ENCODE measurements at places on chromosomes 4 and X. TPM values are rescaled to one million over a fixed set of nuclear protein-coding genes. Genes with fewer than 3 reads are reported as not detected.

DNA sequence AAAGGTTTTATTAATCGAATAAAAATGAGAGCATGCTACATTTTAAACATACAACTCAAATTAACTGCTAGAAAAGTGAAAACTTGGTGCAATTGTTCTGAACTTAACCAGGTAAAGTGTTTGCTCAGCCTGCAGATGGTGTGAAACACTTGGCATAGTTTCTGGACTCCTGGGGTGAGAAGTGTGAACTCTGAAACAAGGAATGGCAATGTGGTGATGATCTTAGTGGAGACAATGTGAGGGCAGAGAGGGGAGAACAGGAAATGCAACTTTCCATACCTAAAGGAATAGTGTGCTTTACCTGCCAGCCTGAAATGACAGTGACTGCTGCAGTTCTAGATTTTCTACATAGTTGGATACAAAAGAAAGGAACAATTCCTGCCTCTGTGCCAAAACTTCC, 57.4 kb downstream of the CCSER1 start:
- H3K4me1 ChIP-seq: no peaks in the 10 kb centered on the region
- H3K27me3 ChIP-seq: no peaks in the 10 kb centered on the region
- no peak for DNase-seq
- H3K27ac ChIP-seq: no peak overlapping the region

The PIN4 gene
- total RNA-seq: 4.7 TPM

DNA sequence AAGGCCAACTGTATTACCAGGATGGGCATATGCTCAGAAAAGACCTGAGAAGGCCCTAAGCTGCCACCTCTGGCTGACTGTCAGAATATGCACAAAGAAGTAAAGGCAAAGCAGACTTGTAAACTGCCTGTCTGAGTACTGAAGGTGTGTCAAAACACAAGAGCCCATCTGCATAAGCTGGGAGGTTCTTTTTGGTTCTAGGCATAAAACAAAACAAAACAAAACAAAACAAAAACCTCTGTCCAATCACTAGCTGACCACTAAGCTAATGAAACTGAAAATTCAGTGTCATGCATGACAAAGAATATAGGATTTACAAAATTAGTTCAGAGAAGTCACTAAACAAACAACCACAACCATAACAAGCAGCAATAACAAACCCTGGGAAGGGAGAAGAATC, 20.6 kb downstream of the SH3D19 start:
- no peaks in the 10 kb centered on the region for H3K27me3 ChIP-seq
- no peak for DNase-seq
- H3K36me3 ChIP-seq: peaks cover 11% of the 10 kb centered on the region
- H3K27ac ChIP-seq: no peak overlapping the region

DNA sequence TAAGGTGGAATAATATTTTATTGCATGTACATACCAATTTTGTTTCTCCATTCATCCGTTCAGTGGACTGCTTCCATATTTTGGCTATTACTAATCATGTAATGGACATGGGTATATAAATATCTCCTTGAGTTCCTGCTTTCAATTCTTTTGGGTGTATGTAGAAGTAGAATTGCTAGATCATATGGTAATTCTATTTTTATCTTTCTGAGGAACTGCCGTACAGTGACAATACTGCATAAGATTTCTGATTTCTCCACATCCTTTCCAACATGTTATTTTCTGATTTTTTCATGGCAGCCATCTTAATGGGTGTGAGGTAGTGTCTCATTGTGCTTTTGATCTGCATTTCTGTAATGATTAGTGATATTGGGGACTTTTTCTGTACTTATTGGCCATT, 19.2 kb downstream of the ALPK1 start:
- H3K36me3 ChIP-seq: no peaks in the 10 kb centered on the region
- no peaks in the 10 kb centered on the region for H3K27me3 ChIP-seq
- H3K4me3 ChIP-seq: no peak overlapping the region
- no peak overlapping the region for H3K27ac ChIP-seq
- no peak for DNase-seq
- H3K4me1 ChIP-seq: no peaks in the 10 kb centered on the region

DNA sequence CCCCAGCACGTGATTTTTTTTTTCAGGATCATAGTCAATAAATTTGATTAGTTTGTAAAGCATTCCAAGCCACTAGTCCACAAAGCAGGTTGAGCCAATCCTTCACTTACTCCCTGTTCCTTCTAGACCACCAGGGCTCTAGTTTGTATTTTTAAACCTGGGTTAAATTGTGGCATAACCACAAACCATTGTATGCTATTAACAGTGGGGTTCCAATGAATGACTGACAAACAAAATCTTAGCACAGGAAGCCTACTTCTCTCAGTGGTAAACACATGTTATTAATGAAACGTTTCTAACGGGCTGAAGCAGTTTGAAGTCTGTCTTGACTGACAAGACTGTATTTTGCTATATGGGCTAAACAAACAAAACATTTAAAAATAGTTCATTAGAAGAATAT, 48.6 kb upstream of the GYPA start:
- H3K27ac ChIP-seq: no peak overlapping the region
- H3K4me1 ChIP-seq: no peaks in the 10 kb centered on the region
- no peaks in the 10 kb centered on the region for H3K36me3 ChIP-seq

The ZDHHC15 gene
- 0.27 TPM for total RNA-seq

DNA sequence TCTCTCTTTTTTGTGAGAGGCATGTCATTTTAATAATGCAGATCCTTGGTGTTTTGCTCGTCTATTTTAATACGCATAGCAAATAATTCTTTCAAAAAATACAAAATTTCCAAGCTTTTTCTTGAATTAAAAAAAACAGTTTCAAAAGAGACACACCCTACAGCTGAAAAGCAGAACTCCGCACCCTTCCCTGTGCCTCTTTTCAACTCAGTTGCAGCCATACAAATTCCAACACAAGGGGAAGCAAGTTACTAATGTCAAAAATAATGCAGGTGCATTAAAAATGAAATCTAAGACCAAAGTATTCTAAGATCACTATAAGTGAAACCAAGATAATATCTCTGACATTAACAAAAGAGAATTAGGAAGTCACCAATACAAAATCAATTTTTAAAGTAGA, 66.6 kb downstream of the NR3C2 start:
- no peak for DNase-seq
- no peak overlapping the region for H3K27ac ChIP-seq
- H3K4me3 ChIP-seq: peak overlapping the region; percentile 41
- H3K4me1 ChIP-seq: no peaks in the 10 kb centered on the region

The RAB9B gene
- 0.23 TPM for total RNA-seq

The NUP62CL gene
- total RNA-seq: 1.7 TPM

GRCh38 chr4:94346541-94346940, 3.9 kb upstream of the HPGDS start:
- no peaks in the 10 kb centered on the region for H3K4me1 ChIP-seq
- no peaks in the 10 kb centered on the region for H3K27me3 ChIP-seq
- no peak overlapping the region for H3K27ac ChIP-seq
- DNase-seq: no peak

GRCh38 chrX:107675823-107676555, 47.7 kb downstream of the PRPS1 start:
- H3K4me3 ChIP-seq: peak overlapping the region; percentile 70
- H3K27me3 ChIP-seq: no peaks in the 10 kb centered on the region
- DNase-seq: no peak

The CSAG3 gene
- total RNA-seq: not detected

DNA sequence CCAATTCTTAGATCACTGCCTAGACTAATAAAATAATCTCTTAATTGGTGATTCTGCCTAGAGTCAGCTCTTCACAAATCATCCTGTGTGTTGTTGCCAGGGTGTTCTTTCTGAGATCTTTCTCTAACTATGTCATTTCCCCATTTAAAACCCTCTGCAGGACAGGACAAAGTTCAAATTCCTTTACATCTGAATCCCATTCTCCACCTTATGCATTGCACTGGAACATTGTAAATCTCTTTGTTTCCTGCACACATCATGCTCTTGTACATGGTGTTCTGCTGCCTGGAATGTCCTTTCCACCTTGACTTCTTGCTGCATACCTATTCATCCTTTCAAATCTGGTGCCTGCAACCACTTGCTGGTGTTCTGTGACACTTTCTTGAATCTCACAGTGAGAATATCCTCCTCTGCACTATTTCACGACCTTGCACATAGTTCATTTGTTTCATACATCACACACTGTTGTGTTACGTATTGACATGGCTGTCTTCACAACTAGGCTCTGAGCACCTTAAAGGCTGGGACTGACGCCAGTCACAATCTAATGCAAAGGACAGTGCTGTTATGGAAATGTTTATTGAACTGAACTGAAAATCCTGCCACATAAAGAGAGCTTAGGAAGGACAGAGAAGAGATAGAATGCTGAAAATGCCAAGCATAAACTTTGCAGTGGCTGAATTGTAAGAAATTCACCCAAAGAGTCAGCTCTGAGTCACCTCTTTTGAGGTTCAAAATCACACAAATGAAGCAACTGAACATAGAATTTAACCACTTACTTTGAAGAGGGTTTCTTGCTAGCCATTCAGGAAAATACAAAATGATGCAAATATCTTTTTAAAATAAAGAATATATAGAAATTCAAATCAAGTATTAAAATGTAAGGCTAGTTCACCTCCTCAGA, 26.4 kb upstream of the SMIM14 start:
- H3K4me3 ChIP-seq: no peak overlapping the region
- DNase-seq: no peak
- no peaks in the 10 kb centered on the region for H3K4me1 ChIP-seq

The RAI2 gene
- total RNA-seq: 0.70 TPM

GRCh38 chr4:85778632-85779131, 303.7 kb downstream of the ARHGAP24 start:
- no peak for DNase-seq
- H3K4me1 ChIP-seq: peaks cover 33% of the 10 kb centered on the region
- no peaks in the 10 kb centered on the region for H3K36me3 ChIP-seq
- H3K27me3 ChIP-seq: no peaks in the 10 kb centered on the region

GRCh38 chr4:141646969-141647368, 10.6 kb downstream of the IL15 start:
- H3K27me3 ChIP-seq: no peaks in the 10 kb centered on the region
- H3K36me3 ChIP-seq: no peaks in the 10 kb centered on the region
- peak overlapping the region; percentile 26 for H3K27ac ChIP-seq
- H3K4me1 ChIP-seq: peaks cover 13% of the 10 kb centered on the region

- H3K4me1 ChIP-seq: peaks cover 13% of the 10 kb centered on the region
- no peaks in the 10 kb centered on the region for H3K36me3 ChIP-seq
- H3K27ac ChIP-seq: no peak overlapping the region
- H3K4me3 ChIP-seq: no peak overlapping the region
- H3K27me3 ChIP-seq: no peaks in the 10 kb centered on the region
Measured at GRCh38 chr4:1524761-1525160, 118.5 kb upstream of the NKX1-1 start.

The OSTC gene
- total RNA-seq: 84.8 TPM

DNA sequence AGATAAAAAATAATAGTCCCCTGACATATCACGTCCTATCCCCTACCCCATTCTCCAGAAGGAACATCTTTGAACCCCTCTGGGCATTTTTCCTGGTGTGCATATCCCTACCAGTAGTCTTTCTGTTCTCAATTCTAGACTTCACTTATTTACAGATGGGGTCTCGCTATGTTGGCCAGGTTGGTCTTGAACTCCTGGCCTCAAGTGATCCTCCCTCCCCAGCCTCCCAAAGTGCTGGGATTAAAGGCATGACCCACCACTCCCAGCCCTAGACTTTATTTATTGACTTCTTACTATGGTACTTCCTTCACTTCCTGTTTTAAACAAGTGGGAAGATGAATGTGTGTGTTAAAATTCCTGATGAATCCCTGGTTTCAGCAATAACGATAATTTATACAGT, 612 bp upstream of the RRAGB start:
- H3K27me3 ChIP-seq: no peaks in the 10 kb centered on the region
- no peak for DNase-seq
- peak overlapping the region; percentile 60 for H3K4me3 ChIP-seq
- H3K4me1 ChIP-seq: peaks cover 17% of the 10 kb centered on the region
- H3K36me3 ChIP-seq: peaks cover 2% of the 10 kb centered on the region
- H3K27ac ChIP-seq: peak overlapping the region; percentile 91

The IL13RA2 gene
- total RNA-seq: 0.44 TPM

- DNase-seq: no peak
- H3K4me1 ChIP-seq: peaks cover 3% of the 10 kb centered on the region
- H3K36me3 ChIP-seq: no peaks in the 10 kb centered on the region
- no peak overlapping the region for H3K4me3 ChIP-seq
Measured at GRCh38 chr4:52997132-52997416, 135.0 kb downstream of the RASL11B start.

DNA sequence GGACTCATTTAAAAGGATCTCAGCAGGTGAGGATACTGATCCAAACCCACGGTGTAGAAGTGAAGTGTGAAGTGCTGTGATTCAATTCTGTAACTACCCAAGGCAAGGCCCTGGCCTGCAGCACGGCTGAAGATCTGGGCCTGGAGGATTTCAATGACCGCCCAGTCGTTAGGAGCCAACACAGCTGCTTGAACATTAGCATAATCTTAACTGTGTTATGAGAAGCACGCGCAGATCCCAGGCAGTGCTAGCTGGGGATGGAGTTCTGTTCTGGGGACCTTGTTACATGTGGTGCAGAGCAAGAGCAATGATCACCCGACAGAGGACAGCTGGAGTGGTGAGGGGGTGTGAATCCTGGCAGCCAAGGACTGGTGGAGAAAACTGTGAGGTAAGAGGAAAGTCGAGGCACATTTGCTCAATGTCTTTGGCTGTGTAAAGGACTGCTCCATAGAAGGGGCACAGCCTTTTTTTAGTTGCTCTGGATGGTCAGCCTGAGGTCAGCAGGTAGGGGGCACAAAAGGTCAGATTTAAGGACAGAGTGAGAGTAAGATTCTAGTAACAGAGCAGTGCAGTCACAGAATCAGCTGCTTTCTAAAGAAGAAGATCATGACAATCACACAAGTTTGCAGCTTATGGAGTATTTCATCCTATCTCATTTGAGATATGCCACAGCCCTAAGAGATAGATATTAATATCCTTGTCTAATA, 181.8 kb downstream of the DCLK2 start:
- no peak overlapping the region for H3K27ac ChIP-seq
- no peaks in the 10 kb centered on the region for H3K36me3 ChIP-seq
- DNase-seq: no peak
- H3K4me3 ChIP-seq: no peak overlapping the region
- peaks cover 4% of the 10 kb centered on the region for H3K4me1 ChIP-seq

GRCh38 chrX:38262715-38263620, 42.3 kb upstream of the SRPX start:
- no peak overlapping the region for H3K4me3 ChIP-seq
- H3K36me3 ChIP-seq: no peaks in the 10 kb centered on the region
- no peaks in the 10 kb centered on the region for H3K27me3 ChIP-seq

The CHRDL1 gene
- 64.3 TPM for total RNA-seq

DNA sequence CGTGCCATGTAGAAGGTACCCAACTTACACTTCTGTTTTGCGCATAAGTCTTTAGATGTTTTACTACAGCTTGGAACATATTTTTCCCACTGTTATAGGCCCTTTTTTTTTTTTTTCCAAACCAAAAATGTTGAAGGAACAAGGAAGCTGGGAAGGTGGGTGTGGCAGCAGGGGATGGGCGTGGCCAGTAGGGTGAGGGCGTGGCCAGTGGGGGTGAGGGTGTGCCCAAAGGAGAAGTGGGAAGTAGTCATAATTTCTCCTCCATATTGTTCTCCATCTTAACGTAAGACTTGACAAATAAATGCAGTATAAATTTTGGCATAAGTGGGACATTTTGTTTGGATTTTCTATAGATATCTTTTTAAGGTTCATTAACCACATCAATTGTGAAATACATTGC, 30.4 kb downstream of the CLDN22 start:
- no peak for DNase-seq
- H3K4me1 ChIP-seq: no peaks in the 10 kb centered on the region
- H3K4me3 ChIP-seq: no peak overlapping the region

The F9 gene
- total RNA-seq: not detected

GRCh38 chr4:6183740-6184139, 16.6 kb downstream of the JAKMIP1 start:
- DNase-seq: no peak
- H3K27me3 ChIP-seq: no peaks in the 10 kb centered on the region
- H3K36me3 ChIP-seq: no peaks in the 10 kb centered on the region
- H3K4me1 ChIP-seq: no peaks in the 10 kb centered on the region
